ENCODE measurements at places on chromosomes 16 and 17.

GRCh38 chr17:73401911-73402310, 90.1 kb upstream of the CDC42EP4 start:
- DNase-seq: no peak

DNA sequence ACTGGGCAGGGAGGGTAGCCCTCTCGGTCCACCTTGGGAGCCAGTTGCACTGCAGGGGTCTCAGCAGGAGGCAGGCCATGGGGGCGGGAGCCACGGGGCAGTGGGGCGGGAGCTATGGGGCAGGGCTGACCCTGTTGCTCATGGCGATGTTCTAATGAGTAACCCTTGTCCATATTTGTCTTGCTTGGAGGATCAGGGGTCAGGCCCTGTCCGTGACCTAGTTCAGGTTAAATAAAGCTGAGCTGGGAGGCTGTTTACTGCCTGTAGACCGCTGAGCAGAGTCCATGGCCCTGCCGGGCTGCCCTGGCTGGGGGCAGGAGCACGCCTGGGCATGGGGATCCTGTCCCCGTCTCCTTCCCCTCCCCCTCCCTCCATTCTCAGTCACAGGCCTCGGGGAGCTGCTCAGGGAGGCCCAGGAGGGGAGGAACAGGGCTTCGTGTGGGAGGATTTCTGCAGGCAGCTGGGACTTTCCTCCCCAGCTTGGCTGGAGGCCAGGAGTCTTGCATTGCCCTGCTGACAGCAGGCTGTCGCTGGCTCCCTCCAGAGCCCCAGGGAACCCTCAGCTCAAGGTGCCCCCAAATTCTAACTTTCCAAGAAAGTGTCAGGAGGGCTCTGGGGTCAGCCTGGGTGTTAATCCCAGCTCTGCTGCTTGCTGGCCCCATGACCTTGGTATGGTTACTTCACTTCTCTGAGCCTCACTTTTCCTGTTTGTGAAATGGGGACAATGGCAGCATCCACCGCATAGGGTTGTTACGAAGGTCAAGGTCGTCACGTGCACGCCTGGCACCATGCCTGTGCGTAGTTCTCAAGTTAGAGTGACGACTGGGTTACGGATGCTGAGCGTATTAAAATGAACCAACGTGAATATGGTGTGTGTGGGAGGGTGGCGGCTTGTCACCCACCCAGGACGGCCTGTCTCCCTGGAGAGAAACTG, 6.1 kb upstream of the SERPINF2 start:
- DNase-seq: peak; percentile 97

- DNase-seq: no peak
These were observed 41.8 kb upstream of the CNTNAP4 start for GRCh38 chr16:76235426-76235825.

GRCh38 chr17:47953909-47954308, 3.8 kb downstream of the PRR15L start:
- no peak for DNase-seq

DNA sequence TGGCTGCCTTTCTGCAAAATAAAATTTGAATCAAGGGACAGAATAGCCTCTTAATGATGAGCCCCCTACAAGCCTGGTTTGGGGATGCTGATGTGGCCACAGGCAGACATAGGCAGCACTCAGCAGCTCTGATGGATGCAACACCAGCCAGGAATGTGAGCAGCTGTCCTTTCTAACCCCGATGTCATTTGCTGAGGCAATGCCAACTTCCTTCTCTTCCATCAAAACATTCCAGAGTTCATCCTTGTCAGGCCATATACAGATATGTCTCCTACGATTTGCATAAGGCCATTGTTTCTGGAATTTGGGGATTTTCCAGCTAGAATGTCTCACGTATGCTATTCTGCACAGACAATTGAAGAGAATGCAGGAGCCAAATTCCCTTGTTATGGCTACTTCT, 52.1 kb upstream of the MYOCD start:
- DNase-seq: no peak

DNA sequence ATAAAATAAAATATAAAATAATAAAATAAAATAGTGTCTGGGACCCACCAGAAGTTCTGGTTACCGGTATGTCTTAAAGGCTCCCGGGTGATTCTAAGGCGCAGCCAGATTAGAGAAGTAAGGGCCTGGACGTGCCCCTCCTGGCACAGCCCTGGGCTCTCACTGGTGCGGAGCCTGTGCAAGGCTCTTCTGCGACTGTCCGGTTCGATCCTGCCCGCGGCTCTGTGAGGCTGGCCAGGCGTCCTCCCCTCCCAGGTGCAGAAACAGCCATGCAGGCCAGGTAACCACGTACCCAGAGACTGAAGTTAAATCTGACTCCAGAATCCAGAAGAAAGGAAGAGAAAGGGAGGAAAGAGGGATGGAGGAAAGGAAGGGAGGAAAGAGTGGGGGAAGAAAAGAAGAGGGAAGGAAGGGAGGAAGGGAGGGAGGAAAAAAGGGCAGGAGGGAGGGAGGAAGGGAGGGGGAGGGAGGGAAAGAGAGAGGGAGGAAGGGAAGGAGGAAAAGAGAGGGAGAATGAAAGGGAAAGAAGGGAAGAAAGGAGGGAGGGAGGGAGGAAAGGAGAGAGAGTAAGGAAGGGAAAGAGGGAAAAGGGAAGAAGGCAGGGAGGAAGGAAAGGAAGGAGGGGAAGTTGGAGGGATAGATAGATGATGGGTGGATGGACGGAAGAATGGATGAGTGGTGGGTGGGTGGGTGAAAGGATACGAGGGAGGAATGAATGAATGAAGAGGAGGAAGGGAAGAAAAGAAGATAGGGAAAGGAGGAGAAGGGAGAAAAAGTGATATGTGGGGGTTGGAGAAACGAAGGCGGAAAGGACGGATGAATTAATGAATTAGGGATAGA, 42.3 kb downstream of the C16orf82 start:
- DNase-seq: no peak

- DNase-seq: no peak
These were observed 31.7 kb upstream of the DHX40 start for GRCh38 chr17:59533694-59534093.

DNA sequence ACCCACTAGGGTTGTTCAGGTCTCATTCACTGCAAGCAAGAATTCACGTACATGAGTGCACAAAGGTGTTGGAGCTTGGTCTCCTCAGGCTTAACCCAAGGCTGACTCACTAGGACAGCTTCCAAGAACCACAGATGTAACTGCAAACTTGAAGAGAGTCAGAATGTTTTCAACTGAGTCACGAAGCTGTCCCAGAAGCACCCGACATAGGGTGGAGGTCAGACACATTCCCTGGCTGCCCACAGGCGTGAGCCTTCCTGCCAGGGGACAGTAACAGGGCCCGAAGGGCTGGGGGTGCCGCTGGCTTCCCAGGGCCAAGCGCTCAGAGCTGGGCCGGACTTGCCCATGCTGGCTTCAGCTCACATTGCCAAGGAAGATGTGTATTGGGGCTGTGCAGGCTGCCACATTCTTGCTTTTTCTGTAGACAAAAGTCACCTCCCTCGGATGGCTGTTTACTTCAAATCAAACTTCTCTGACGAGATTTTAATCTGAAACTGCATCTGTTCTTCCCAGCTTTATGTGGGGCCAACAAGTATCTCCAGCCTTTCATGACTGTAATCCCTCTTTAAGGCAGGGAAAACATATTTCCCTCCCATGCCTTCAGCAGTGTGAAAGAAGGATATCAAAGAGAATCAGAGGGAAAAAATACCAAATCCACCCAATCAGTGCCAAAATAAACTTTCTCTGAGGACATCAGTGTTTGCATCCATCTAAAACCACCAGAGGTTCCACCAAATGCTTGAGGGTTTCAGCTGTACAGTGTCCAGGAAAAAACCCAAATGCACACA, 14.3 kb downstream of the CMTM3 start:
- DNase-seq: no peak

DNA sequence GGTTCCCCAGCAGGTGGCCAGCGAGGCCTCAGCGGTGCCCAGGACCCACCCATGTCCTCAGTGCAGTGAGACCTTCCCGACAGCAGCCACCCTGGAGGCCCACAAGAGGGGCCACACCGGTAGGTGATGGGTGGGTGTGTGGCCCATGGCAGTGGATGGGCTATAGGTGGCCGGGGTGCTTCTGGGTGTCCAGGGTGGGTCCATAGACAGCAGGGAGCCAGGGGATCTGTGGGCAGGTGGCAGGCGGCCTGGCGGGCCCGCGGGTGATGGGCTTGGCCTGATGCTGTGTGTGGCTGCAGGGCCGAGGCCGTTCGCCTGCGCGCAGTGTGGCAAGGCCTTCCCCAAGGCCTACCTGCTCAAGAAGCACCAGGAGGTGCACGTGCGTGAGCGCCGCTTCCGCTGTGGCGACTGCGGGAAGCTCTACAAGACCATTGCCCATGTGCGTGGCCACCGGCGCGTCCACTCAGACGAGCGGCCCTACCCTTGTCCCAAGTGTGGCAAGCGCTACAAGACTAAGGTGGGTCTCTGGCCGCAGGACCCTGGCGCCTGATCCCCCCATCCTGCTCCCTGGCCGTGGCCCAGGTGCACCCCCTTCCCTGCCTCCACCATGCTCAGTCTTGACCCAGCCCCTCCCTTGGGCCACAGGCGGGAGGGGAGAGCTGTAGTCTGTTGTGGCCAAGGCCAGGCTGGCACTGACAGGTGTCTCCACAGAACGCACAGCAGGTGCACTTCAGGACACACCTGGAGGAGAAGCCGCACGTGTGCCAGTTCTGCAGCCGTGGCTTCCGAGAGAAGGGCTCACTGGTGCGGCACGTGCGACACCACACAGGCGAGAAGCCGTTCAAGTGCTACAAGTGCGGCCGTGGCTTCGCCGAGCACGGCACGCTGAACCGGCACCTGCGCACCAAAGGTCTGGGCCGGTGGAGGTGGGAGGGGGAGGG, 2.1 kb upstream of the DNASE1L2 start:
- no peak for DNase-seq

GRCh38 chr17:6047966-6048365, 22.2 kb upstream of the WSCD1 start:
- DNase-seq: no peak

DNA sequence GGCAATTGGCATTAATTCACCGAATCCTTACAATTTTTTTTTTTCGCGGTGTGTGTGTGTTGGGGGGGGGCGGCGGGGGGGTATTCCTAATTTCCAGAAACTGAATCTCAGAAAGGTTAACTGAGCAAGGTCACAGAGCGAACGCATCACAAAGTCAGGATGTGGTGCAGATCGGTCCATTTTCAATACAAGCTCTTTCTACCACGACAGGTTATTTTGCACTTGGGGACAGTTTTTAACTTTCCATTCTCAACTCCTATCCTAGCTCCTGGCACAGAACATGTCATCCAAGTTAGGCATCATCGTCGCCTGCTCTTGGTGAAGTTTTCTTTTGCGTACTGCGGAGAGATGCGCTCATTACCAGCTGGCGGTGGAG, 15.4 kb upstream of the ERN1 start:
- DNase-seq: no peak

DNA sequence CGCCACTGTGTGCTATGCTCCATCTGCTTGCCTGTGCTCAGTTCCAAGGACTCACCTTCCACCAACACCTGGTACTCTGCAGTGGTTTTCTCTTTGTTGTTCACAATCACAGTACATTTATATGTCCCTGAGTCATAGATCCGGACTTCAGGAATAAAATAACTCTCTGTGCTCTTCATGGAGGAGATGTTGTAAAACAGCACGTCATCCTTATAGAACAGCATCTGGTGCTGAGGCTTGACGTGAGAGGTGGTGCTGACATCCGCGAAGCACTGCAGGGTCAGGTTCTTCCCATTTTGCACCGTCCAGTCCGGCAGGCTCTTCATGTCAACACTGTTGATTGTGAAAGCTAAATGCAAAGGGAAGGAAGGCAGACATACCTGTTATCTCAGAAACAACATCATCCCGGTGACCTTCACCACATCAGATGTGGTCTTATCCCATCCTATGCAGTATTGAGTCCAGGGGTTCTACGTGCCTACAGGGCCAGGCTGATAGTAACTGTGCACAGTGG, 12.8 kb downstream of the PECAM1 start:
- no peak for DNase-seq
